ENCODE measurements at places on chromosomes 5 and 9.

- DNase-seq: no peak
Observed at GRCh38 chr9:38335686-38336085, 56.8 kb upstream of the ALDH1B1 start.

DNA sequence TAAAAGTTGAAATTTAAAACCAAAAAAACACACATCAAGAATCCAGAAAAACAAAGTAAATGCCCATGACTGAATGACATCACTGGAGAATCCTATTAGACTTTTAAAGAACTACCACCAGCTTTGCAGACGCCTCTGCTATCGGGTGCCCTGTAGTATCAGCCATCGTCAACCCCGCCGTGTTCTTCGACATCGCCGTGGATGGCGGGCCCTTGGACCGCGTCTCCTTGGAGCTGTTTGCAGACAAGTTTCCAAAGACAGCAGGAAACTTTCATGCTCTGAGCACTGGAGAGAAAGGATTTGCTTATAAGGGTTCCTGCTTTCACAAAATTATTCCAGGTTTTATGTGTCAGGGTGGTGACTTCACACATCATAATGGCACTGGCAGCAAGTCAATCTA, 201.9 kb downstream of the DMAC1 start:
- DNase-seq: no peak

GRCh38 chr5:42579320-42579719, 156.1 kb downstream of the GHR start:
- no peak for DNase-seq

DNA sequence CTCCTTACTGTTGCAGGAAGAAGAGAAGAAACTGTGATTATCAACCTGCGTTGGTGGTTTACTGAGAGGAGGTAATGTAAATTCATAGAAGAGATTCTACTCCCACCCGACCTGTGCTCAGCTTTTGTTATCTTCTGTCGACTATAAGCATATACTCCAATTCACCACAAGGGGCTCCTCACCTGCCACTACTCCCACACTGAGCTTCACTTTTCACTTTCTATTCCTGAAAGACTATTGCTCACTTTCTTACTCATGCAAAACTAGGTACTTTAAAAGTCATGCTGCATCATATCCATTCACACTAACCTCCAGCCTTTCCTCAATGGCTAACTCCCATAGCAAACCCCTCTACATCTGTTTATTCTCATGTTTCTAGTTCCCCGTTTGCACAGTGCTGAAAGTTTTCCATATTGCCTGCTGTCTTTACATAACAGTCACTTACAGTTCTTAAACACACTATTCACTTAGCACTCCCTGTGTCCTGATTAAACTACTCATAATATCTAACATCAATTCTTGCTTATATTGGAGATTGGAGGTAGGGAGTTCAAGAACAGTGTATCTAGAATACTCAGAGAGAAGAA, 1062.6 kb downstream of the NR2F1-AS1 start:
- peak; percentile 51 for DNase-seq

- no peak for DNase-seq
Observed at GRCh38 chr9:127237801-127238200, 26.8 kb upstream of the GARNL3 start.

GRCh38 chr9:113603773-113604172, 140.2 kb downstream of the RGS3 start:
- DNase-seq: no peak

DNA sequence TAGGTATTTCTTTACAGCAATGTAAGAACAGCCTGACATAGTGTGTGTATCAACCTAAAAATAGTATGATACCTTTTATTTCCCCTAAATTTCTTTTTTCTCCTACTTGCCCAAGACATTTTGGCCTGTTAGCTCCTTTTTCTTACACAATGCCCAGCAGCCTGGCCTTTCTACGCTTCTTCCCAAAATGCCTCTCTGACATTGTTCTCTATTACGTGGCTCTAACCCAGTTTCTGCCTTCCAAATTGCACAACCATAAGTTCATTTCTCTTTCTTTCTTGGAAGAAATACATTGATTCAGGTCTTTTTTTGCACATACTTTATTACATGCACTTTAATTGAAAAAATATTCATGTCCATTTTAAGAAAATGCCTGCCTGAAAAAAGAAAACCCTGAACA, 408.2 kb downstream of the PRR16 start:
- DNase-seq: no peak

GRCh38 chr9:128992995-128993394, 35.1 kb downstream of the SH3GLB2 start:
- DNase-seq: peak; percentile 37

- DNase-seq: no peak
Observed at GRCh38 chr5:118924006-118924389, 64.3 kb downstream of the DTWD2 start.

DNA sequence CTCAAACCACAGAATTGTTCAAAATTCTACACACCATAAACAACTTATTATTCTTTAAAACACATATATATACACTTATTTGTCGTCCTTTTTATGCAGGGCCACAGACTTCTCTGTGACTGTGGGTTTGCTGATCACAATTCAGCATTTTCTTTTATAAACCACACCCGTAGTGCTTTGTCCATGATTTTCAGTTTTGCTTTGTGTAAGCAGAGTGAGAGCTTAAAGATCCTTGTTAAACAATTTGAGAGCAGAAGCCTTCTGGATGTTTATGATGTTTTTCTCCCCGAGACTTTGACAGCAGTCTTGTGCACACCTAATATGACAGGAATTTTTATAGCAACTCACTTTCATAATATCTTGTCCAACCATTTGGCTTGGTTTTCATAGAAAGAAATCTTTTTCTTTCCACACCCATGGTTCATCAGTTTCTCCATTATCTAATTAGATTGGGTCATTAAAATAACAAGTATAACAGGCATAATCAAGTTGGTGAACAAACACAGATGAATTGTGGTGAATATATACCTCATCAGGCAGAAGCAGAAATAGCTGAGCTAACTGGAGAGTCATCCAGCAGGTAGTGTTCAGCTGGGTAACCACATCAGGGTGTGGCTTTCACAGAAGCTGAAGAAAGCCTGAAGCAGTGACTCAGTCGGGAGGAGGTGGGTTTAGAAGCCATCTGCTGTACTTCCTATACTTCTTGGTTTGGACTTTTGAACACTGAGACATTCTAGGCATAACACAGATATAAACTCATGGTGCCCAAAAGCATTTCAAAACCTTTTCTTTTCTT, 232.8 kb downstream of the DOCK8 start:
- DNase-seq: peak; percentile 66

- DNase-seq: no peak
Observed at GRCh38 chr5:43569236-43569746, 12.4 kb upstream of the PAIP1 start.

DNA sequence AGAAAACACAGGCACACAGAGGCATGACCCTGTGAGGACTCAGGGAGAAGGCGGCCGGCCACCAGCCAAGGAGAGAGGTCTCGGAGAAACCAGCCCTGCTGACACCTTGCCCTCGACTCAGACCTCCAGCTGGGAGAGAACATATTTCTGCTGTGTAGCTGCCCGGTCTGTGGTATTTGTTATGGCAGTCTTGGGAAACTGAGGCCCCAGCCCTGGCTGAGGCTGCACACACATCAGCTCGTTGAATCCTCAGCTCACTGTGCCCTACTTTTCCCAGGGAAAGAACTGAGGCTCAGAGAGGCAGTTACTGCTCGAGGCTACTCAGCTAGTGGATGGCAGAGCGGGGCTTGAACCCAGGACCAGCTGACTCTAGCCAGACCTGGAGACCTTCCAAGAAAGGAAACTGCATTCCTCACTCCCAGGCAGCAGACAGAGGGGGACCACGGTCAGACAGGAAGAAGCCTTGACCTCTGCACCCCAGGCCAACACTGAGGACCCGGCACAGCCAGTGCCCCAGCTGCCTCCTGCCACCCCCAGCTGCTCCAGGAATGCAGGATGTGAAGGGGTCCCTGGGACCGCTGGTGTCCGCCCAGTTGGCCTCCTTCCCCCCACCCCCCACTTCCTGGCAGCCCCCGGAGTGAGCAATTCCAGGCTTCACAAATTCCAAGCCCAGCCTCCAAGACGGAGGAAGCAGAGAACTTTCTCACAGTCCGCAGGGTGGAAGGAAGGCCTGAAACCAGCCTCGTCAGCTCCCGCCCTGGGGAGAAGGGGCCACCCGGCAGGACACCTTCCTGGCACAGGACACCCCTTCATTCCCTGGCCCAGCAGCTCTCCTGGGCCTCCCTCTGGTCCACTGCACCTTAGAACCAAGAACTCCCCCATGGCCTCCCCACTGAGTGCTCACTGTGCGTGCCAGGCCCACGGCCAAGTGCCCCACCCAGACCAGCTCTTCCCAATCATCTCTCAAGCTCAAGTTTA, 69.9 kb downstream of the LRSAM1 start:
- DNase-seq: no peak

GRCh38 chr9:617445-618085, 223.9 kb upstream of the DMRT1 start:
- DNase-seq: no peak

DNA sequence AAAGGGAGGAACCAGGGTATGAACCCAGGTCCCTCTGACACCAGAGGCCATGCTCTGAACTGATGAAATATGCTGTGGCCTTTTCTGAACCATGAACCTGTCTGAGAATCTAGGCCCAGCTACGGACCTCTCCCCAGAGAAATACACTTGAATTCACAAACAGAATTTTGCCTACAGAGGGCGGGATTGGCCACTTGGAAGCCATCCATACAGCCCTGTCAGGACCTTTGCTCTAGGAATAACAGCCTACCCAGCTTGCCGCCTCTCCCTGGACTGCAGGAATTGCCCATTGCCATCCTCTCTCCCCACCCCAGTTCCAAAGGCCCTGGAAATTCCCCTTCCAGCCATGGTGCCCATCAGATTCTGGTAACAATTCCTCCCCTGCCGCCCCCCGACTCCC, 26.6 kb downstream of the MORN5 start:
- no peak for DNase-seq

DNA sequence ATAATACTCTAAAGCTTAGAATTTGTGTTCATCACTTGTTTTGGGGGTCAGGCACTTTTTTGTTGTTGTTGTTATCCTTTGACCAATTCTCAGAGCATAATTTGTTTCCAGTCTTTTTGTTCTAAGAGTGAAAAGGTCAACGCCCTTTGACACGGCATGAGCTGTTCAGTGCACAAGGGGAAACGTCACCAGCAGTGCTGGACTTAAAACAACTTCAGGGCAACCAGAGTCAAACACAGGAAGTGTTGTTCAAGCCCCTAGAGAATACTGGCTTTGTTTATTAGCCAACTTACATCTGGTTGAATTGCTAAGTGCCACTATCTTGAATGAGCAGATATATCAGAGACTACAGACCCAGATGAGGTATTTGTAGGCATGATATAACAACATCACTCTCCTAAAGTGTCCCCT, 368.9 kb downstream of the TMEM161B start:
- DNase-seq: no peak

DNA sequence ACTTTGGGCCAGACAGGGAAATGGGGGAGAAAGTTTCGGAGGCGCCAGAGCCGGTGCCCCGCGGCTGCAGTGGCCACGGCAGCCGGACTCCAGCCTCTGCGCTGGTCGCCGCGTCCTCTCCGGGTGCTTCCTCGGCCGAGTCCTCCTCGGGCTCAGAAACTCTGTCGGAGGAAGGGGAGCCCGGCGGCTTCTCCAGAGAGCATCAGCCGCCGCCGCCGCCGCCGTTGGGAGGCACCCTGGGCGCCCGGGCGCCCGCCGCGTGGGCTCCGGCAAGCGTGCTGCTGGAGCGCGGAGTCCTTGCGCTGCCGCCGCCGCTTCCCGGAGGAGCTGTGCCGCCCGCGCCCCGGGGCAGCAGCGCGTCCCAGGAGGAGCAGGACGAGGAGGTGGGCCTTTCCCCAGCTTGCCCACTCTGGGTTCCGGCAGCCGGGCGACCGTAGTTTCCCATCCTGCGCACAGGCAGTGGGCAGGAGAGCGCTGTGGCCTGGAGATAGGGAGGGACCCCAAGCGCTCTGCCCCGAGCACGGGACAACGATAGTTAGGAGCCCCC, 516 bp downstream of the MAST4 start:
- DNase-seq: peak; percentile 30

DNA sequence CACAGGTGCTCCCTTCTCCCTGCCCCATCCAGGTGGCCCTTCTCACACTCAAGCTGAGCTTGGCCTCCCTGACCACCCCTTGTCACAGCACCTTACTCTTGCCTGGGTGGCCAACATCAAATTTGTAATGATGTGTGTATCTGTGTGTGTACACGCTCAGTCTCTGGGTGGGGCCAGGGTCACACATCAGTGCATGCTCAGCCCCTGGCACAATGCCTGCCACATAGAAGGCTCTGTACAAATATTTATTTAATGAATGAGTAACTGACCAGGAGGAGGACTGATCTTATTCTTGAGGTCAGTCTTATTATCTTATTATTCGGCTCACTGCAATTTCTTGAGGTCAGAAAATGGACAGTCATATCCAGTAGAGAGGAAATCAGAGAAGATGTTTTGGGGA, 41.3 kb upstream of the HAND1 start:
- DNase-seq: no peak
